GM03348 (cell line): ENCODE measurements at places on chromosomes 12 and 14.
A peak's percentile ranks its signal among the peaks of the same experiment; 100 is the strongest.

- peak; percentile 6 for DNase-seq
Observed at GRCh38 chr12:121325922-121326396, 26.3 kb downstream of the ANAPC5 start.

DNA sequence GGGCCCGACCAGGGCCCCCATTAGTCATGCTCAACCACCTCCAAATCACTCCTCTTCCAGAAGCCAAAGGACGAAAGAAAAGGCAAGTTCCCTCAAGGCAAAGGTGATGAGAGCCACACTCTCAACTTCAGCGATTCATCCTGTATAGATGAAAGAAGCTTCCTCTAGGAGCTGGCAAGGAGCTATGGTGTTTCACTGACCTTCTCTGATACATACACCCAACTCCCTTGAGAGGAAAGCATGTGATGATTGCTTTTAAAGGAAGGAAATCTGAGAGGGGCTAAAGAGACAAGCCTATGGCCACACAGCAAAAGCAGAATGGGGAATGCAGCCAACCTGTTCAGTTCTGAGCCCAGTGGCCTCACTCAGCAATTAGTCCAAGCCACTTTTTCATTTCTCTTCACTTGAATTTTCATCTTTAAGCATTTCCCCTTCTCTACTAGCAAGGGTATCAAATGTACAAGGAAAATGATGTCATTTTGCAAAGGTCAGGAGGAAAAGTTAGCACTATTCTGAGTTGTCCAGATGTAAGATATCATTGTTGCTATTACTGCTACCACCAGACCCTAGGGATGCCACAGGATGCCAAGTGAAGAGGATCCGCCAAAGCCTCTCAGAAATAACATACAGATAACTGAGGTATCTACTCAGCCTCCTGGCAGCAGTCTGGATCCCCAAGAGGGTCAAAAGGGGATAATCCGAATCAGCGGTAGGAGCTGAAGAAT, 82.5 kb downstream of the MAP3K9 start:
- no peak for DNase-seq

DNA sequence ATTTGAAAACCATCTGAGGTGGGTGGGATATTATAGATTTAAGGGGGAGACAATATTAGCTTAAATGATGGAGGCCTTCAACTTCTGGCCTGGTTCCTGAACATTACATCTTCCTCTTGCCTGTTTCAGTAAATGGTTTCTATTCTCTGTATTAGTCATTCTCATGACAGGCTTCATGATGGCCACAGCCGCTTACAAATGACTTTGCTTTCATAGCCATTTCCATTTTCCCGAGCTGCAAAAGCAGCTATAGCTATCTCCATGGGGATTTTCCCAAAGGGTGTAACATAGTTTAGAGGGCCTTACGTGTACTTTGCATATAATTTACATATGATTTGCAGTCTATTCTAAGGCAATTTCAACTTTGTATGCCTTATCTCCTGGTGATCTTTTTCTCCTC, 121.8 kb downstream of the NRXN3 start:
- no peak for DNase-seq

DNA sequence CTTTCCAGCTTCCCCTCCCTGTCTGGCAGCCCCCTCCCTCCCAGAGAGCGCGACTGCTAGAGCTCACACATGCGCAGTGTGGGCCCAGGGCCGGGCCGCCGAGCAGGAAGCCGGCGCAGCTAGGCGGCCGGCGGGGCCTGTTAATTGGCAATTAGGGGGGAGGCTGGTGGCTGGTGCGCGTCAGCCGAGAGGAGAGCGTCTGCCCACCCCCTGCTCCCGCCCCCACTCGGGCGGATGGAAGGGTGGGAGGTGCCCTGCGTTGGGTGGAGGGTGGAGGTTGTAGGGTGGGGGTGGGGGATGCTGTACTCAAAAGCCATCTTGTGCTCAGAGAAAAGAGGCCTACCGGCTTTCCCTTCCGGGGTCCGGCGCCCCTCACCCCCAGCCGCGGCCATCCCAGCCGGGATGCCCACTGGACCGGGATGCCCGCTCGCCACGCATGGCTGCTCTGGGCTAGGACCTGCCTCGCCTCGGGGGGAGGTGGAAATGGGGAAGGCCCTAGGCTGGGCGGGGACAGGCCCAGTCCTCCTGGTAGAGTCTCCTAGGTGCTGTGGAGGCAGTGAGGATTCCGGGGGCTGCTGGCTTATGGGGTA, 9.2 kb downstream of the HOXC8 start:
- peak; percentile 96 for DNase-seq

DNA sequence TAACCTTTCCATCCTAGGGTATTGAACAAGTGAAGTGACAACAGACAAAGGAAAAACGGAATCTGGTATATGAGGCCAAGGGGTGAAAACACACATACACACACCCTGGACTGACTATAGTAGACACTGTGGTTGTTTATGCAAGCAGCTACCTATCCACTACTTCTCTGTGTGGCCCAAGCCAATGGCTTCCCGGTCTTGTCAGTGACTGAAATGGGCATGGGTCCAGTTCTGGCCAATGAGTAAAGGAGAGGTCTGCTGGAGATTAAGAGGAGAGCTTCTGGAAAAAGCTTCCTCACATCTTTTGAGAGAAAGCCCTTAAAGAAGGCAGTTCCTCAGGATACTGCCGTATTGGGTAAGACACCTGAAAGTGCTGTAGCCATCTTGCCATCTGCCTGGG, 19.3 kb downstream of the MBIP start:
- no peak for DNase-seq

DNA sequence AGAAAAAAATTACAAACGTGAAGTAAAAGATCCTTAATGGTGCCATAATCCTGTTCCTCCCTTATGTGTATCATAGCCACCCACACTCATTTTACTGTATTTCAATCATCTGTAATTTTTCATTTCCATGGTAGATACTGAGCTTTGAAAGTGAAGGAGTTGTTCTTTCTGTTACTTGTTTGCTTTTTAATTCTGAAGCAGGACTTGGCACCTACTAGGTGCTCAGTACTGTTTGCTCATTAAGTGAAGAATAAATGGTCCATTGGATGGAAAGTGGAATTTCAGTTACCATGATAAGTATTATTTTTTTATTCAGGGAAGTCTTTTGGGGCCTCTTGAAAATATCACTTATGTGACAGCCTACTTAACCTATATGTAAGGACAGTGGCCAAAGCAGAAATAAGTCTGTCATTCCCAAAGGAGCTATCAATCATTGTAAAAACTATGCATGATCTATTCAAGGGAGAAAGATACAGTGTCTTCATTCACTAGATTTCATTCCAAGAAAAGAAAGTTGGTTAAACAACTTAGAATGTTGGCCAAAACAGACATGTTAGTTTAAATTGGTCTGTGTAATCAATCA, 1244.4 kb upstream of the SEL1L start:
- DNase-seq = no peak

DNA sequence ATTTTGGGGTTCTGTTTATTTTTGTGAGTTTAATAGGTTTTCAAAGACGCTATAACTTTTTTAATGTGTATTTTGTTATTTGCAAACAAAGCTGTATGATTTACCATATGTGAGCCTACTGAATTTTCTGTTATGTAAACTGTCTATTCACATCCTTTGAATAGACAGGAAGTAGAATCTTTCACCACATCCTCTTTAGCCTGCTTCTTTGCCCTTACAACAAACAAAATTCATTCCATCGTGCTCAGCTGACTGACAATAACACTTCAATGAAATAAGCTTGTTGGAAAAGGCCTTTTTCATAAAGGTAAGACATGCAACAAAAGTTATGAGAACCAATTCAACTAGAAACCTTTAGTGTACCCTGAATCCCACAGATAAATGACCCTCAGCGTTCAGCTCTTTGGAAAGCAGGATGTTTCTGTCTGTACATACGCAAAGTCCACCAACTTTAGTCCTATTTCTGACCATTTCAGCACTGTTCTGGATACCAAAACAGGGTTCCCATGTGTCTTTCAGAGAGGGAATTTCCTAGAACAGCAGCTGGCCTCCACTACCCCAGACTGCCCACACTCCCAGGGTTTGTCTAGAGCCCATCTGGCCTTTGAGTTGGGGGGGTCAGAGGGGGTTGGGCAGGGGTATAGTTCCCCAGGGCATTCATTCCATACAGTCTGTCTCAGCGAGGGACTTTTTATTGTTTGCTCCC, 71.3 kb downstream of the DUSP6 start:
- no peak for DNase-seq

- no peak for DNase-seq
Observed at GRCh38 chr12:80064951-80065350, 34.4 kb upstream of the OTOGL start.

DNA sequence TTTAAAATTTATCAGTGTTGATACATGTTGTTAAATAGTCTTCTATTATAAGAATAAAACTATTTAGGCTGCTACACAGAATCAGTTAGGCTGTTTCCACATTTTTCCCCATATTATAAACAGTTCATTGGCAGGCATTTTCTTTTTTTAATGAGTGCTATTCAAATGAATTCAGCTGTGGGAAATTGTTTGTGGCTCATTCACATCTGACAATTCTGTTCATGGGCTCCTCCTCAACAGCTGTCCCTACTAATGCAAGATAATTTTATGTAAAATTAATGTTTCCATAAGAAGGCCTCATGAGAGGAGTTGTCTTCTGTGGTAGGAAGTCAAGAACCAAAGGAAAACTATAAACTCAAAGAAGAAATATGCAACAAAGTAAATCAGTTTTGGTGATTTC, 218.0 kb downstream of the PPFIA2 start:
- no peak for DNase-seq

DNA sequence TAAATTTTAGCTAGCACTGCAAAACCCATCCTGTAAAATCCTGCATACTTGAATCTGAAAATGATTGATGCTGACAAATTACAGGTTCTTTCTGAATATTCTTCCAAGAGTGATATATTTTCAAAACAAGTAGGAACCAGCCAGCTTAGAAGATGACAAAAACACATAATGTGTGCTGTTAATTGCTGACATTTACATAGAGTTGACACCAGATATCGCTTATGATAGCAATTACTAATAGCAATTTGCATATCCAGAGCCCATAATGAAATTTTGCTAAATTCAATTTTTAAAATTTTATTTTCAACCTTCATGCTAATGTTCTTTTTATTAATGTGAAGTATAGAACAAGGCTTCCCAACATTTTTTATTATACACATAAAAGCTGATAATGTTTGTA, 284.5 kb downstream of the SEC23A start:
- no peak for DNase-seq

DNA sequence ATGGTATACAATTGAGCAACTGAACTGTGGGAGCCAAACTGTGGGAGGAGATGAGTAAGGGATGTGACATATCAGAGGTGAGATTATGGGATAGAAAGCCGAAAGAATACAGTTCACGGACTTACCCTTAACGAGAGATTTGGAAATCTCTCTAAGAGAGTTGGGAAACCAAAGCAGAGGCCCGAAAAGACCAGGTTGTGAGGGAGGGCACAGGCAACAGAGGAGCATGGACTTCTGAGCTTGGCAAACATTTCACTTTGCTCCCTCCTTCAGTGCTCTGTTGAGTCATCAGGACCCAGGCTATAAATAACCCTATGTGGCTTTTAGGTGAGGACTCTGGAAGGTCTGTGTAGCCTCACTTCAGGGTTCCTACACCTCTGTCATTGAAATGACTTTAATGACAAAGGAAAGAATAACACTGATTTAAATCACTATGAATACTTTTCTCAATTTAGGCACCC, 120.6 kb downstream of the TGFB3 start:
- peak; percentile 51 for DNase-seq

- DNase-seq = no peak
Observed at GRCh38 chr12:56420411-56420810, 28.8 kb downstream of the TIMELESS start.

DNA sequence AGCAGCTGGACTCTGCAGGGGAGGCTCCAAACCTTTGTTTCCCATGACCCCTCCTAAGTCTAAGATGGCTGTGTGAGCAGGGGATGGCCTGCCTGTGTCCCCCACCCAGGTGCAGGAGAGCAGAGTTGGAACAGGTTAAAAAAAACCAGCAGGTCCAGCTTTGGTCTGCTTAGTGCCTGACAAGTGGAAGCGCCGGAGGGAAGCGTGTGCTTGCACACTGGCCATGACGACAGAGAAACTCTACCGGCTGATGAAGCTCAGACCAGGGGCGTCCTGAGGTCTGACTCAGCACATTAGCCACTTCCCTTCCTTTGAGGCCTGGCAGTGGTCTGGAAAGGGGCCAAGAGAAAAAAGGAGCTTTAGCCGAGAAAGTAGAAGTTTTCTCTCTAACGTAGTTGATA, 280.1 kb downstream of the VRK1 start:
- DNase-seq = peak; percentile 70

GRCh38 chr14:100069161-100069800, 4.1 kb downstream of the EVL start:
- DNase-seq = no peak

DNA sequence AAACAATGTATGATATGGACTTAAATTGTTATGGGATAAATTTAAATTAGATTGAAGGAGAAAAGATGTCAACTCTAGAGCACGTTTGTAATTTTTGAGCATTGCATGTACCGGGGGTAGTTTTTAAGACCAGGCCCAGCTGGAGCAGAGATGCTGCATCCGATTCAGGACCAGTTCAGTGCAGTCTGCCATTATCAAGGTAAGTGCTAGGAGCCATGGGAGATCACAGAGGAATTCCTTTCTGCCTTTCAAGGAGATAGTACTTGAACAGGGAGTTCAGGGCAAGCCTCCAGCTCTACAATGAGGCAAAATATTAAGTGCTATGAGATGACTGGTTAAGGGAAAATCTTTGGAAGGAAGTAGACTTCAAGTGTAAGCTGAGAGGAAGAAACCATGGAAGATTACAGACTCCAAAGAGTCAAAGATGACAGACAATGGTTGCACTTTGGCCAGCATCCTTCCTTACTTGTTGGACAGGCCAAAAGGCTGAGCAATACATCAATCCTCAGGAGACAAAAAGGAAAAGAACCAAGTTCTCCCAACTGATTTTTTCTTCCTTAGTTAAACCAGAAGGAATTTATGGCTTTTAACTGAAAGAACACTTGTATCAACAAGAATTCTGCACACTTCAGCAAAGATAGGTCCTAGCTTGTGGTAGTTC, 113.2 kb upstream of the HIF1A start:
- DNase-seq = no peak

- DNase-seq = peak; percentile 66
Observed at GRCh38 chr14:77141214-77142004, at the start of gene ZDHHC22. Gene ZDHHC22 (minus strand): TSS chr14:77141791. CDS start chr14:77139738, 2,053 bp downstream.

- no peak for DNase-seq
Observed at GRCh38 chr14:73262427-73263183, 25.3 kb downstream of the PAPLN start.

GRCh38 chr14:88668448-88669116, 105.7 kb downstream of the ZC3H14 start:
- no peak for DNase-seq

- peak; percentile 7 for DNase-seq
Observed at GRCh38 chr14:91012045-91012444, 48.4 kb downstream of the RPS6KA5 start.

DNA sequence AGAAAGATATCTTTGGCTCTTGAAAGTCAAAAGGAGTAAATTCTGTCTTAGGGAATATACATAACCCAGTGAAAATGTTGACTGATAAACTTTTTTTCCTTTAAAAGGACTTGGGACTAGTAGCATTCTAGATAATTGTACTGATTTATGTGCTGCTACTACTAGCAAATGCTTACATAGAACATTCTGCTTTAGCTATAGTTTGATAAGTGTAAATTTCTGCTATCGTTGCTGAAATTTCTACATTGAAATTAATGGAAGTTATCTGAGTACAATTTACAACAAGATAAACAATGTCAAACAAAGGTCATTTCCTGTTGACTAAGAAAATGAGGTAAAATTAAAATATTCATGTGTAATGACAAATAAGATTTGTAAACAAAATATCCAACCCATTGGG, 48.3 kb upstream of the CNTN1 start:
- DNase-seq = no peak

- peak; percentile 46 for DNase-seq
Observed at GRCh38 chr12:80268924-80269749, 169.8 kb downstream of the OTOGL start.

GRCh38 chr12:93314177-93314497, 63.6 kb upstream of the NUDT4 start:
- no peak for DNase-seq
